ENCODE measurements at places on chromosomes 1 and 21.

DNA sequence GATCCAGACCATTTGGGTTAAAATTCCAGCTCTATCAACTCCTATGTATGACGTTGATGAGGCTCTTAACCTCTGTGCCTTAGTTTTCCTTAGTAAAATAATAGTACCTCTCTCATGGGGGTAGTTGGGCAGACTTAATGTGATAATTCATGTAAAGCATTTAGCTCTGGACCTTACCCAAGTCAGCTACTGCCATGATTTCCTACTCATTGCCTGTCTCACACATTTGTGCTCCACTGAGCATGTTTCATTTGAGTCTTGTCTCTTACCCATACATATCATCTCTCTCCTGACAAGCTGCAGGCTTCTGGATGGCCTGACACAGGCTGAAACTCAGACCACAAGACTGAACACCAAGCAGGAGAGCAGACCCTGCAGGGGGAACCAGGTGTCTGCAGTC, 77.7 kb upstream of the ZBTB40 start:
- DNase-seq: no peak

DNA sequence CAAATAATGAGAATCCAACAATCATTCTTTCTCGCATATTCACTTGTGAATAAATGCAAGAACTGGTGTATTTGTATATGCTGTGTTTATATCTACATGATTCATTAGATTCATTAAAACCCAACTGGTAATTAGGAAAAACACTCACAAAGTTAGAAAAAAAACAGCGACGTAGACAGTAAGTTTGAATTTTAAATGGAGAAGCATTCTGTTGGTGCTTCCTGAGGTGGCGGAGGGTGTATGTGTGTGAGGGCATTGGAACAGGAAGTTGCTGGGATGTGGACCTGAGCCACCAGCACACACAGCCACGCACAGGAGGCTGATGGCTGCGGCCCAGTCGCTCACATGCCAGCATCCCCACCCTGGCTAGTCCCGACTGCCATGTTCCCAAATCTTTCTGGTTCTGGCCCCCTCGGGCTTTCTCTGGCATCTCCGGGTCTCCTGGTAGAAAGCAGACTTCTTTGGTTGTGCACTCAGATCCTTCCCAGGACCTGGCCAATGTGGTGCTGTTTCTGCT, 121.6 kb upstream of the IRF2BP2 start:
- DNase-seq: no peak

- no peak for DNase-seq
Observed at GRCh38 chr1:197984289-197984688, 67.1 kb downstream of the LHX9 start.

DNA sequence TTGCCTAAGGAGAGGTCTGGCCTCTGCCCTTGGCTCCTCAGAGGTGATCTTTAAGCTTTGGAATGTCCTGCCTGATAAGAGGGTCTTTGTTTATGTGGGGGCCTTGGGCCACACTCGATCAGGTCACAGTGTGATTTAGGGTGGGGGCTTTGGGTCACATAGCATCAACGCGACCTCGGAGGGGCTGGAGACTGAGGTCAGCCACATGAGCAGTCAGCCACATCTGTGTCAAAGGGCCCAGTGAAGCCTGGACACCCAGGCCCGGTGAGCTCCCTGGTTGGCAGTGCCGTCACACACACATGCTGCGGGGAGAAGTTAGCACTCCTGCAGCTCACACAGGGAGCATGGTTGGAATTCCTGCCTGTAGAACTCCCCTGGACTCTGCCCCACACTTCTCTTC, 345.0 kb downstream of the NPHP4 start:
- DNase-seq: no peak

GRCh38 chr1:210288116-210288515, 40.6 kb upstream of the HHAT start:
- no peak for DNase-seq

GRCh38 chr1:154966111-154966510, 4.4 kb downstream of the SHC1 start:
- no peak for DNase-seq

DNA sequence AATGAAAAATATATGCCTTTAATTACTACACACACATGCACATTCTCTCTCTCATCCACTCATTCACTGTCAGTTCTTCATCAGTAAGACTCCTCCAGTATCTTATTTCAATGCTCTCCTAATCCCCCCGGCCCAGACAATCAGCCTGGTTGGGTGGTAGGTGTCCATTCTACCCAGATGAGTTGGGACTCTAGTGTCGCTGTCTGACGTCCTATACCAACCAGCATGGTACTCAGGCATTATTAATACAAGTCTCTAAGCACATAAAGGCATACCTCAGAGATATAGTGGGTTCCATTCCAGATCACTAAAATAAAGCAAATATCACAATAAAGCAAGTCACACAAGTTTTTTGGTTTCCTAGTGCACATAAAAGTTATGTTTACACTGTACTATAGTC, 19.8 kb downstream of the NRIP1 start:
- no peak for DNase-seq

DNA sequence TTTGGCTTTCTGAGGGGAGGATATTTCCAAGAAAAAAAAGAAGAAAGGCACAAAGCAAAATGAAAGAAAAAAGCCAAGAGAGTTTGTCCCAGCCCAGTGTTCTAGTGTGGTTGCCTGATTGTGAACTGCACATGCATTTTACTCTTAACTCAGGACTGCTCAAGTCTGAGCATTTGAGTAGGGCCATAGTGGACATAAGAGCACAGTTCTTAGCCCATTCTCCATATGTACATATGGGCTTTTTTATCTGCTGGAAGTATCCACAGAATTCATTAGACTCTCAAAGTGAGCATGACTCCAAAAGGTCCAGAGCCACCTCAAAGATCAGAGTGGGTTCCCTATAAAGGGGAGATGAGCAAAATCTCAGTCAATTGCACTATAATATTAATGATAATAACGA, 13.6 kb upstream of the DDX59 start:
- DNase-seq: no peak

DNA sequence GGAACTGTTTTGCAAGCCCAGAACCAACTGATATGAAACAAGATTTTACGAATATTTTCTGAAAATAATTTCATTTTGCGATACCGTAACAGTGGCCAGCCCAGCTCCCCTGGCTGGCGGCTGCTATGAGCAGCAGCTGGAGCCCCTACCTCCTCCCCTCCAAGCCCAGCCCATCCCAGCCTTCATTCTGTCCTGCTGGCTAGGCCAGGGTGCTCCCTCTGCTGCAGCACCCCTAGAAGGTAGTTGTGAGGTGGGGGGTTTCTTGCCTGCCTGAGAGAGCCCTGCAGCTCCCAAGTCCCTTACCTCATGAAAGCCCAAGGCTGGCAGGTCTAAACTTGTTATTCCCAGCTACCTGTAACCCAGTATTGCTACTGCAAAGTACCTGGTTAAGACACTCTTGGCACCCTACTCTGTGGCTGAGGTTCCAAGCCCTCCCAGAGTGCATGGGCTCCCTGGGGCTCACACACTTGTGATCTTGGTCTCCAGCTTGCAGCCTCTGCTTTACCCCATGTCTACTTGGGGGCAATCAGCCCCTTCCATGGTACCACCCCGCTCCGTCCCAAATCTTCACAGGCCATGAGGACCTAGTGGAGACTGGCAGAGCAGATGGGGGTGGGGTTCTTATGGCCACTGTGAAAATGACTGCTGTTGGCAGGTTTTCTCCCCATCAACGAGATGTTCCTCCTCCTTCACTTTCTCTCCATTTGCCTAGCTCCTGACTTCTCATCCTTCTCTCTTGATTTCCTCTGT, 239.8 kb downstream of the TRABD2B start:
- DNase-seq: no peak

DNA sequence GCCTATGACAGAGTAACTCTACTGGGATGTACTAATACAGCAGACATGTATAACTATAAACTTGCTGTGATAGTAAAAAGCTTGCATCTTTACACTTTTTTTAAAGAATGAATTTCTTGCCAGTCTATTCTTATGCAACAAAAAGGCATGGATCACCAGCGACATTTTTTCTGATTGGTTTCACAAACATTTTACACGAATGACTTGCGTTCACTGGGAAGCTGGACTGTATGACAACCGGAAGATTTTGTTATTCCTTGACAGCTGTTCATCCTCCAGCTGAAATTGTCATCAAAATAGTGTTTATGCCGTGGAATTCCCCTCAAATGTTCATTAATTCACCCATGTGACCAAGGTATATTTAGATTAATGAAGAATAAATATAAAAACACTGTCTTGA, 131.0 kb downstream of the XPR1 start:
- no peak for DNase-seq

GRCh38 chr1:205339717-205340116, 17.0 kb downstream of the KLHDC8A start:
- no peak for DNase-seq

DNA sequence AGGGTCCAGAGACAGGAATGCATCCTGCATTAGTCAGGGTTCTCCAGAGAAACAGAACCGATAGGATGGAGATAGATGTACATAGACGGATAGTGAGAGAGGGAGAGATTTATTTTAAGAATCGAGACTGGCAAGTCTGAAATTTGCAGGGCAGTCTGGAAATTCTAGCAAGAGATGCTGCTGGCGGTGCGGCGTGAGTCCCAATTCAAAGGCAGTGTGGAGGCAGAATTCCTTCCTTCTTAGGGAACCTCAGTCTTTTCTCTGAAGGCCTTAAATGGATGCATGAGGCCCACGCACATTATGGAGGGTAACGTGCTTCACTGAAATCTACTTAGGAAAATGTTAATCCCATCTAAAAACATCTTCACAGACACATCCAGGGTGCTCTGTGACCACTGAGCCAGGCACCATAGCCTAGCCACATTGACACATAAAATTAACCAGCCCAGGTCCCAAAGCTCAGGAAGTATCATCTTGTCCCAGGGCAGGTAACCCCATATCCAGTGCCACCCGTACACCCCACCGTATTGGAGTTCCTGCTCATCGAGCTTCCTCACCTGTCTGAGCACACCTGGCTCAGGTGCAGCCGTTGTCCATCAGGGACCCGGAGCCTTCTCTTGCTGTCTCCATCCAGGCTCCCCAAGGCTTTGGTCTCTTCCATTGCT, 9.7 kb upstream of the PKNOX1 start:
- no peak for DNase-seq

DNA sequence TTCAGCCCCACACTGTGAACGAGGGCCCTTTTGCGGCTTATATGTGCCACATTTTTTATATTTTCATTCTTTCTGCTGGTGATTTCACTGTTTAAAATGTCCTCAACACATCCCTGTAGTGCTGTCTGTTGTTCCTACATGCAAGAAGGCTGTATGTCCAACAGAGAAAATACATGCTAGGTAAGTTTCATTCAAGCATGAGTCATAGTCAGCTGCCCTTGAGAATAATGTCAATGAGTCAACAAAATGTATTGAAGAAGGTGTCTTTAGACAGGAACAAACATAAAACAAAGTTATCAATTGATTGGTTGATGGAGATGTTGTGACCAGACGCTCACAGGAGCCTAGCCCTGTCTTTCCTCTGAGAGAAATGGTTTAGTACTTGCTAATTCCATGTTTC, 553.4 kb downstream of the PLPP3 start:
- no peak for DNase-seq

GRCh38 chr1:248739572-248740205, 15.9 kb downstream of the LYPD8 start:
- DNase-seq: no peak

GRCh38 chr1:94731891-94732290, 88.3 kb upstream of the SLC44A3 start:
- no peak for DNase-seq

GRCh38 chr1:75131565-75132241, 2.5 kb upstream of the LHX8 start:
- no peak for DNase-seq

- no peak for DNase-seq
Observed at GRCh38 chr1:221740993-221741702, 741 bp downstream of the DUSP10 start.

GRCh38 chr1:151893176-151893924, 16.0 kb downstream of the THEM4 start:
- DNase-seq: no peak

GRCh38 chr1:234969581-234970400, 158.8 kb downstream of the TOMM20 start:
- no peak for DNase-seq

DNA sequence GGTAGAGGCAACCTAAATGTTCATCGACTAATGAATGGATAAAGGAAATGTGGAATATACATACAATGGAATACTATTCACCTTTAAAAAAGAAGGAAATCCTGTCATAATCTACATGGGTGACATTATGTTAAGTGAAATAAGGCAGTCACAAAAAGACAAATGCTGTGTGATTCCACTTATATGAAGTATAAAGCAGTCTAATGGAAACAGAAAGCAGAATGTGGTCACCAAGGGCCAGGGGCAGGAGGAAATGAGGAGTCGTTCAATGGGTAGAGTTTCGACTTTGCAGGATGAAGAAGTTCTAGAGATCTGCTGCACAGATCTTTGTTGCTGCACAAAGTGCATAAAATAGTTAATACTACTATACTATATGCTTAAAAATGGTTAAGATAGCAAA, 7.8 kb downstream of the DIPK1A start:
- DNase-seq: no peak

- no peak for DNase-seq
Observed at GRCh38 chr1:192580351-192580962, 4.9 kb downstream of the RGS1 start.

- DNase-seq: no peak
Observed at GRCh38 chr1:200733907-200734306, 4.8 kb upstream of the CAMSAP2 start.

DNA sequence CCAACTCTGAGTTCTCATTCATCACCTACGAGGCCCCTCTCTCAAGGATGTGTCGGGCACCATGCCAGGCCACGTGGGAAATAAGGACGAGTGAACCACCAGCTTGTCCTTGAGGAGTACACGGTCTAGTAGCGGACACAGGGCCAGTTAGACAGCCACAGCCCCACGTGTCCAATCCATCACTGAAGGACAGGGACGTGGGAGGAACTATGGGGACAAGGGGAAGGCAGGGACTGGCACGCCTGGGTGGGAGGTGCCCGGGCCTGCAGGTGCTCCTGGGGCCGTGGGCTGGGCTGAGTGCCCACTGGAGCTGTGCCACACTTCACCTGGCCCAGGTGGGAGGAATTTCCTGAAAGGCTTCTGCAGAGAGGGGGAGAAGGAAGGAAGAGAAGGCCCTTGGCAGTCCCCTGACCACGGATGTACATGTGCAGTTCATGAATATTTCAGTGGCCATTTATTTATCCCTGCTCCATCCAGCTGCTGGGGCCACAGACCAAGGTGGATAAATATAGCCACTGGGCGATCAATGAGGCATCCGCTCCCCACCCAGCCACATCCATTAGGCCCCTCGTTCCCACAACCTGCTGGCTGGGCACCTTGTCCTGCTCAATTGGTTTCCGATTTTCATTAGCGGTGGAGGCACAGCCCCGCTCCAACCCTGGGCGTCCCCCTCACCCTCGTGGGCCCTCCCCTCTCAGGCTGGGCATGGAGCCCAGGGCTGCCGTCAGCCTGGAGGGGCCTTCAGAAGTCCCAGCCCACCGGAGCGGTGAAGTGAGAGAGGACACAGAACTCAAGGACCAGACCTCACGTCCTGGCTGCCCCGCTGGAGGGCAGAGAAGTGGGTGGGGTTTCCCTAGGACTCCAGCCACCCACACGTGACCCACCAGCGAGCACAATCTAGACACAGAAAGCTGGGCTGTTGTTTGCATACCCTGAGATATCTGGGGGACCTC, 59.5 kb downstream of the CASZ1 start:
- DNase-seq: no peak
